Bronchus fibroblast of lung (primary cell): ENCODE measurements at places on chromosomes 6 and 20. TPM values are rescaled to one million over a fixed set of nuclear protein-coding genes. Genes with fewer than 3 reads are reported as not detected.

Gene SNHG17
- 12.8 and 15.6 TPM in 2 replicates for total RNA-seq

Gene ZBTB46
- 1.2 and 1.5 TPM in 2 replicates for total RNA-seq

Gene PAQR8
- total RNA-seq: 4.2 and 4.5 TPM in 2 replicates

Gene PLN
- not detected in 2 replicates for total RNA-seq

Gene SLC22A1
- total RNA-seq: under 0.01 TPM in 1 of 2 replicates, not detected in the other

Gene HSPA12B
- total RNA-seq: 0.45 and 0.50 TPM in 2 replicates

Gene HTR1E
- total RNA-seq: not detected in 2 replicates

Gene TRIM10
- not detected in 2 replicates for total RNA-seq

Gene TMEM14B
- 106 and 126 TPM in 2 replicates for total RNA-seq

Gene SLC22A23
- under 0.01 and 0.17 TPM in 2 replicates for total RNA-seq

Gene NEU1
- 53.8 and 61.4 TPM in 2 replicates for total RNA-seq

Gene CUL7
- 27.6 and 30.0 TPM in 2 replicates for total RNA-seq

Gene OLIG3
- not detected in 2 replicates for total RNA-seq

Gene PPP1R14C
- total RNA-seq: not detected in 2 replicates

Gene MYBL2
- 44.2 and 54.1 TPM in 2 replicates for total RNA-seq

Gene GSTA2
- total RNA-seq: not detected in 2 replicates

Gene TRIM40
- total RNA-seq: not detected in 2 replicates

Gene COL19A1
- not detected in 2 replicates for total RNA-seq

Gene BMP2
- total RNA-seq: 2.2 and 3.2 TPM in 2 replicates

Gene CYB5R4
- 7.6 and 13.3 TPM in 2 replicates for total RNA-seq

Gene FOXQ1
- 0.45 and 1.3 TPM in 2 replicates for total RNA-seq

Gene TREML2
- not detected in 2 replicates for total RNA-seq

Gene CYP21A2
- 0.17 TPM in 1 of 2 replicates, not detected in the other for total RNA-seq

Gene ATP6V1G2
- total RNA-seq: 1.2 and 2.7 TPM in 2 replicates
